ENCODE measurements at places on chromosomes 7 and 10. TPM values are rescaled to one million over a fixed set of nuclear protein-coding genes. Genes with fewer than 3 reads are reported as not detected.

Gene CUX1
- total RNA-seq: 49.8 TPM

Gene IFIT1B
- not detected for total RNA-seq

Gene CHCHD2
- 675 TPM for total RNA-seq

Gene NOS3
- 0.15 TPM for total RNA-seq

Gene NPY4R
- 57.9 TPM for total RNA-seq

Gene PILRA
- 5.2 TPM for total RNA-seq

Gene ABCB4
- not detected for total RNA-seq

Gene AKR1C4
- total RNA-seq: 0.32 TPM

Gene CHRM2
- total RNA-seq: not detected

Gene KNDC1
- total RNA-seq: 2.4 TPM

Gene NFE2L3
- 6.6 TPM for total RNA-seq

Gene TUBB8
- not detected for total RNA-seq

Gene OR2A5
- not detected for total RNA-seq

Gene EPO
- total RNA-seq: not detected

Gene GPR158
- 0.04 TPM for total RNA-seq

Gene HTR5A
- not detected for total RNA-seq

Gene FBXL13
- 0.83 TPM for total RNA-seq

Gene MMS19
- 52.2 TPM for total RNA-seq

Gene SCIN
- 0.45 TPM for total RNA-seq

Gene ANKRD22
- 0.30 TPM for total RNA-seq

Gene ELAPOR2
- total RNA-seq: not detected

Gene H2AZ2
- total RNA-seq: 228 TPM

Gene ASZ1
- not detected for total RNA-seq

Gene MAGI2
- total RNA-seq: 0.40 TPM

Gene NT5C3A
- total RNA-seq: 33.0 TPM

Gene RP9
- 37.5 TPM for total RNA-seq

Gene PIK3CG
- not detected for total RNA-seq

Gene GHRHR
- not detected for total RNA-seq

Gene AKR1C2
- total RNA-seq: 4,029 TPM

Gene SSC4D
- total RNA-seq: 1.5 TPM

Gene C10orf53
- not detected for total RNA-seq

Gene PCLO
- 1.2 TPM for total RNA-seq

Gene VSTM4
- total RNA-seq: 0.39 TPM

Gene LIPM
- total RNA-seq: not detected

All from A549 treated with ZK216348 at 1 μM for 4 hours (cell line).